Mammary epithelial cell (primary cell): ENCODE measurements at places on chromosomes 4 and X. TPM values are rescaled to one million over a fixed set of nuclear protein-coding genes. Genes with fewer than 3 reads are reported as not detected.

DNA sequence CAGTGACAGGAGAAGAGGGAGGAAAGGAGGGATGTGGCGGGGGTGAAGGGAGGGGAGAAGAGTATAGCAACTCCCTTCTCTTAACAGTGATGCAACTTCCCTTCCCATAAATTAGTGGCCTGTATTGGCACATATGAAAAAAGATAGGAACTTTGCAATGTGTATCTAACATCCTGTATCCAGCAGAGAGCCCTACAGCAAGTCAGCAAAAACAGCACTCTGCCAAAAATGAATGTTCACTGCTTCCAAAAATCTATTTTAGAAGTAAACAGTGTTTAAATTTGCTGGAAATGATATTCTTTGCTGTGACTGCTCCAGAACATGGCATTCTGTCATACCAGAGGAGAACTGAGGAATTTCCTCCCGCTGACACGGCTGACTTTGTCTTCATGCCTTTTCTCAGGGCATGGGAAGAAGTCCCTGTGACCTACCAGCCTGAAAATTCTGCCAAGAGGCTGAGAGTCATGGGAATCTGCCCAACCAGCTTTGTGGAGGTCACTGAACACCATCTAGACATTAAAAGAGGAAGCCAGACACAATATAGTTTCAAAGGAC is 343.4 kb upstream of the RASGEF1B start:
- DNase-seq, result no peak

SMARCAD1 gene
- 37.2 TPM for total RNA-seq

DNA sequence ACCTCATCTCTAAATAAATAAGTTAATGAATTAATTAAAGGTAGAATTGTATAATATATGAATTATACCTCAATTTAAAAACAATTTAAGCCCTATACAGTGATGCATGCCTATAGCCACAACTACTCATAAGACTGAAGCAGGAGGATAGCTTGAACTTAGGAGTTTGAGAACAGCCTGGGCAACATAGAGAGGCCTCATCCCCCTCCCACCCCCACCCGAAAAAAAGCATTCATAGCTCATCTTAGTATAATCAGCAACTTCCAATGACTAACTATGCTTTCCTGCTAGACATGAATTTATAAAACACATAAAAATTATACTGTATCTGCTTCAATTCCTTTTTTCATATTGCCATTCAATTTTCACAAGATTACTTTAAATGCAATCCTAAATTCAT is 1.6 kb downstream of the LRBA start:
- no peak for DNase-seq

DNA sequence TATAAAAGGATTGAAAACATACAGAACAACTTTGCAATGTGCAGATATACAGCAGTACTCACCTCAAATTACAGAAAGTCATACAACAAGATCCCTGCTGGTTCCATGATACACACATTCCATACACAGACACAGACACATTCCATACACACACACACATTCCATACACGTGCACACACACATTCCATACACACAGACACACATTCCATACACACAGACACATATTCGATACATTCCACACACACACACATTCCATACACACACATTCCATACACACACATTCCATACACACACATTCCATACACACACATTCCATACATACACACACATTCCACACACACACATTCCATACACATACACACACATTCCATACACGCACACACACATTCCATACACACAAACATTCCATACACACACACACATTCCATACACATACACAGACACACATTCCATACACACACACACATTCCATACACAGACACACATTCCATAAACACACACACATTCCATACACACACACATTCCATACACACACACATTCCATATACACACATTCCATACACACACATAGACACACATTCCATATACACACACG is 13.7 kb downstream of the LINC00632 start:
- no peak for DNase-seq

DNA sequence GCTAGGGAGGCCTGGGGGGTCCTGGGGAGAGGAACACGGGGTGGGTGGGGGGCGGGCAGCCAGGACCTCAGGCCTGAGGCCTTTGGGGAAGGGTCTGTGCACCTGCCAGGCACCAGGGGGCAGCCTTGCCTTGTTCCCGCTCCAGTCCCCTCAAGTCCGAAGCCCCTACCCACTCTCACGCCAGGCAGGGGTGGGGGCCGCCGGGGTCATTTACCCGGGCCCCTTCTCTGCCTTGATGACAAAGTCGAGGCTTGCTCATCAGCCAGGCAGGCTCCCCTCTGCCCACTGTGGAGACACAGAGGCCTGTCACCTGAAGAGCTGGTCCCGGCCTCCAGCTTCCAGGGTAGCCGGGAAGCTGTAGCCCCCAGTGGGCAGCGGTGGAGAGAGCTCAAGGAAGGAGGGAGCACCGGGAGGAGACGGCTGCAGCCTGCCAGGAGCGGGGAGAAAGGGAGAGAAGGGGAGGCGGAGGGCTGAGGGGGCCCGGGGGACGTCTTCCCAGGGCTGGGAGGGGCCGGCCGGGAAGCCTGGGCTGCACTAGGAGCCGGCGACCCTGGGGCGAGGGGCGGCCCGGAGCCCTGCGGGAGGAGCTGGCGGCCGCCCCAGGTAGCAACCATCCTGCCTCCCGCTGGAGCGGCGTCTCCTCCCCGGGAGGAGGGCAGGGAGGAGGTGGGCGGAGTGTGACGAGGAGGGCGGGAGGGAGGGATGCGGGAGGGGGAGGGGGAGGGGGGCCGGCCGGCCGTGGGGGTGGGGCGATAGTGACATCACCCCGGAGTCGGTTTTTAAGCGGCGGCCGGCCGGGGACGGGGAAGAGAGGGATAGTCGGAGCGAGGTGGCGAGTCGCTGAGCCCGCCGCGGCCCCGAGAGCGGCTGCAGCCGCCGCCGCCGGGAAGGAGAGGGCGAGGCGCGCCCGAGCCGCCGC is at the start of gene SLC6A8:
Gene SLC6A8, plus strand, starts transcription at position 806 of the 919 bp plus-strand sequence. CDS start 649 bp downstream, outside the sequence.
- peak; percentile 57 for DNase-seq

- no peak for DNase-seq
These were observed 10.6 kb upstream of the PRDM8 start for GRCh38 chr4:80186676-80187075.
